ENCODE measurements at places on chromosomes 1 and 21.

- DNase-seq, result no peak
Measured at GRCh38 chr1:201734786-201735185, 94.2 kb upstream of the IPO9 start.

GRCh38 chr21:36425286-36425685 is 40.1 kb downstream of the CHAF1B start:
- no peak for DNase-seq

- DNase-seq, result no peak
Measured at GRCh38 chr1:5297886-5298239, 643.5 kb downstream of the AJAP1 start.

GRCh38 chr1:214467078-214467585 is 84.3 kb downstream of the PTPN14 start:
- DNase-seq, result no peak

DNA sequence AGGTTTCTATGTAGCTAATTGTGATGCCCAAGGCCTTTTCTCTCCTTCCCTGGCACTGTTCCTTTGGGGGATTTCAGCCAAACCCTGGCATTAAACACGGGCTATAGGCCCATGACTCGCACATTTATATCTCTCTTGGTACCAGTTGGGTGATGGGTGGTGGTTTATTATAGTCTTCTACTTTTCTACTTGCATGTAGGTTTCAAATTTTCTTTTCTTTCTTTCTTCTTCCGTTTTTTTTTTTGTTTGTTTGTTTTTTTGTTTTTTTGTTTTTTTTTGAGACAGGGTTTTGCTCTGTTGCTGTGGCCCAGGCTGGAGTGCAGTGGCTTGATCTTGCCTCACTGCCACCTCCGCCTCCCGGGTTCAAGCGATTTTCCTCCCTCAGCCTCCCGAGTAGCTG is 1.1 kb downstream of the IL10RB start:
- DNase-seq, result no peak

DNA sequence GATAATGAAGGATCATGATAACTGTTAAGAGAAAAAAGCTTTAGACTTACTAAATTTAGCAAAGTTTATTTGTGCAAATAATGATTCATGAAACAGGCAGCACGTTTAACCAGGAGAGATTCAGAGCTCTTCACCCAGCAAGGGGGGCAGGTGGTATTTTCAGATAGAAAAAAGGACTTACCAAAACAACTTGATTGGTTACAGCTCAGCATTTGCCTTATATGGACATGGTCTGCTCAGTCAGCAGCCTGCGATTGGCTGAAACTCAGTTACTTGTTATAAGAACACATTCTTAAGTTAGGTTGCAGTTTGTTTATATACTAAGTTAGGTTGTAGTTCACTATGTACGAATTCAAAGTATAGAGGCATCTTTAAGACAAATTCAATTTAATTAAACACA is 165.6 kb downstream of the DUSP10 start:
- no peak for DNase-seq

GRCh38 chr1:162712317-162713029 is 78.0 kb upstream of the HSD17B7 start:
- DNase-seq, result no peak

DNA sequence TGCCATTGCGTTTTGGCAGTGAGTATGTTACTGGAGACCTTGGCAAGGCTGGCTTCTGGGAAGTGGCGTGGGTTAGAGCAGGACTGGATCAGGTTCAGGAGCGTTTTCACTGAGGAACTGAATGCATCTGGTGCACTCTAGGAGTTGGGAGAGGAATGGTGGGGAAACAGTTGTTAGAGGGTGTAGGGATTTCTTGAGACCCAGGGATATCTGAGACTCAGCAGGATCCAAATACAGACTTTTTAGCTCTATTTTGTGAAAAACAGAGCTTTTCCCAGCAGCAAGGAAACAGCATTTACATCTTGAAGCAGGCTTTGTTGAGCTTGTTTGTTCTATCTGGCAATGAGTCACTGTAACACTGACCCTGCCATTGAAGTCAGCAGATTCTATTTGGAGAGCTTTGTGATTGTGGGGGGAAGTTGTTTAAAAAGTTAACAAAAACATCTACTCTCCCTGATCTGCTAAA is 56.9 kb upstream of the NRIP1 start:
- DNase-seq, result no peak

DNA sequence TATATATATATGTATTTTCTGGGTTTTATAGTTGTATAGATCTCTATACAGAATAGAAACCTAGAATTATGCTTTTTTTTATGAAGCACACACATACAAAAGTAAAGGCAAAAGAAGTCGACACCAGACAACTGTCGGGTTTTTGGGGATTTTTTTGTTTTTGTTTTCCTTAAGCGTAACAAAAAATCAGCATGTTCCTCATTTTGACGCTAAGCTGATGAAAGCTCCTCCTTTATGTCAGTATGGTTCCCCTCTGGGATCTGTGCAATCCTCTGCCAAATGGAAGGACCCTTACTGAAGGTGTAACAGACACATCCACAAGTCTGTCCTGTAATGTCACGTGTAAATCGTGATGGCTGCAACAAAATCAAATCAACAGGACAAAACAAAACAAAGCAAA is 226.2 kb downstream of the RHOU start:
- no peak for DNase-seq

DNA sequence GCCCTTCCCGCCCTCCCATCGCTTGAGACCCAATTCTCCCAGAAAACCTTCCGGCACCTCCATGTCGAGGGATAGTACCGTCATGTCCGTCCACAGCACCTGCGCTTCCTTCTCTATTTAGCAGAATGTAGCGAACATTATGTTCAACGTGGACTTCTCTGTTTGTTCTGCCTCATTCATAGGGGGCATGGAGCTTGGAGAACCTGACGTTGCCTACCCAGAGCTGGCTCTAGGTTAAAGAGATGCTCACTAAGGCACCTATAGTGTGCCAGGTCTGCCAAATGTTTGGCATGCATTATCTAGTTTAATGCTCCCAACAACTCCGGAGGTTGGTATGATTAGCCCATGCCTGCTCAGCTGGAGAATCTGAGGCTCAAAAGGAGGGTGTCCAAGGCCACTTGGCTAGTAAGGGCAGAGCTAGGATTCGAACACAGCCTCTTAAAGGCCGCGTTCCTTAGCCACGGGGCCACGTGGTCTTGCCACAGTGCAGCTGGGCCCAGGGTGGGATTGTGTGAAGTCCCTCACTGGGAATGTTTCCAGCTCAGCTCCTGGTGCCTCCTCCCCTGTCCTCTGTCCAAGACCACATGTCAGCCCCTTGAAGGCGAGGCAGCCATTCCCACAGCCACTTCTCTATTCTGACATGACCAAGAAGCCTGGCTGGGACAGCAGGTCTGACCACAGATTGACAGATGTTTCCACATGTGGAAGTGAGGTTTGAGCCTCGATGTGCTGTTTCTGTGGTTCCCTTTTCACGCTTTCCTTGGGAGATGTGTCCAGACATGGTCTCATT is 57.8 kb downstream of the RUNX3 start:
- DNase-seq, result no peak

- no peak for DNase-seq
Measured at GRCh38 chr1:198903203-198903602, 264.4 kb downstream of the PTPRC start.

GRCh38 chr1:119001181-119002027 is 13.3 kb upstream of the TBX15 start:
- no peak for DNase-seq

DNA sequence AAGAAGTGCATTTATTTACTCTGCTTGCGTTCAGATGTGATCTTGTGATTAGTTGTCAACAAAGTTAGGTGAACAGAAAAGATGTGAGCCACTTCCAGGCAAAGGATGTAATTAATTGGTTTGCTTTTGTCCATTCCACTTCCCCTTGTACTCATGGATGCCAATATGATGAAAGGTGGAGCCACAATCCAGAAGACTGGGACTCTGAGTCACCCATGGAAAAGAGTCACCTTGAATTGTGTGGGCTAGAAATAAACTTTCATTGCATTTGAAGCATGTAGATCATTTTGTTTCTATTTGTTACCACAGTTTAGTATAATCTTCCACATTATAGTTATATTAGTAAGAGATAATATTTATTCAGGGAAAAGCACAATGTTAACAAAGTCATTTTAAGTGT is 684.2 kb downstream of the LTN1 start:
- no peak for DNase-seq

DNA sequence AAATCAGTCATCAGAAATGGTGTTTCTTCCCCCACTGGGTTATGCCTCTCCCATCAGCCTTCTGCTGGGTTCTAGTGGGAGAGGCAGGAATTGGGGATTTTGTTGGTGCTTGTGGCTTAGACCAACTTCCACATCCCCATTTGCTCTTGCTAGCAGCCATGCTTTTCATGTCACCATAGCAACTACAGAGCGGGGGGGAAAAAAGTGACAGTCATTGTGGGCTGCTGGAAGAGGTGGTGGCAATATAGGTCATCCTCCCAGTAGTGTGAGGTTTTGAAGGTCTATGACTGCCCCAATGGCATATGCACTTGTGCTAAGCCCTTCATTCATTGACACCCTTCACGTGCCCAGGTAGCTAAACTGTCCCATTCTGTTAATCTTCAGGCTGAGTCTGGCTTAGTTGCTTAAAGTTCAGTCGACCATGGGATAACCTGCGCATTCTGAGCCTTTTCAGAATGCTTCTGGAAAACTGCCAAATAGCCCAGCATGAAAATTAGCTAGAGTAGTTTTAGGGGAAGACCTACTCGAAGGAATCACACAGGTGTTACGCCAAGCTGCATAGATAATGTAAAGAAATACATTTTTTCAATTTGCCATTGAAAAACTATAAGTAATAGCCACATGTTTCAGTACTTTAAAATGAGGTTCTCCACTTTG is 53.7 kb upstream of the ZNF326 start:
- no peak for DNase-seq

GRCh38 chr1:160409486-160409885 is 9.1 kb downstream of the VANGL2 start:
- no peak for DNase-seq

DNA sequence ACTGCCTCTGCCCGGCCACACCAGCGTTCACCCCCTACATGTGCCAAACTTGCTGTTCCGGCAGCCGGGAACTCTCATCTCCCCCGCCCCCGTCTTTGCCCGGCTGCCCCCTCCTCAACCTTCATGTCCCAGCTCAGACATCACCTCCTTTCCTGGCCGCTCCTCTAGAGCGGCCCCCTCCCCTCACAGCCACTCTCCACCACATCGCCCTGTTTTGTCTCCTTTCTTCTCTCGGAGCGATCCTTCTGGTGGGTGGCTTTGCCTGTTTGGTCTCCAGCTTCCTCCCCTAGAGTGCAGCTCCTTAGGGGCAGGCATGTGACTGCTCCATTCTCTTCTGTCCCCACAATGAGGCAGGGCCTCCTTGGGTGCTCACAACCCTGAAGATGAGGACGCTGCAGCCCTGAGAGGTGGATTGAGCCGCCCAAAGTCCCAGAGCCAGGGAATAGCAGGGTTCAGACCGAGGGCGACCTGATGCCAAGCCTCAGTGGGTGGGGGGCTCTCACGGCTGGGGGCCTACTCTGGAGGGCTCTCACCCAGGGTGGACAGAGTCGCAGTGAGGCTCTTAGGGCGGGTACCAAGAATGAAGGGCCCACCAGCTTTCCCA is 44.9 kb upstream of the ECE1 start:
- no peak for DNase-seq

DNA sequence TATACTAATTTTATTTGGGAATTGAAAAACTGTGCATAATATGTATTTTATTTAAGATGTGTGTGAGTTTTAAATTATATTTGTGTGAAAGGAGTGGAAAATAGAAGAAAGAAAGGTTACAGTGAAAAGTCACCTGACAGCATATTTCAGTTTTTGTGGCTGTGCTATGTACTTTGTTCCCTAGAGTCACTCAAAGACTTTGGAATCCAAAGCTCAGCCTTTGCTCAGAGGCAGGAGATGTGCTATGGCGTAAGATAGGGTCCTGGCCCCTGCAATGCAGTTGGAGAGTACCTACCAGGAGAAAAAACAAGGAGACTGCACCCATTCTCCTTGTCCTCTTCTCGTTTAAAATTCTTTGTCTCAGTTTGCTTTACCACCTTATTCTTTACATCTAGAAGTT is 2.9 kb downstream of the CCDC30 start:
- no peak for DNase-seq

- no peak for DNase-seq
Measured at GRCh38 chr1:87642581-87643221, 314.0 kb downstream of the LMO4 start.

DNA sequence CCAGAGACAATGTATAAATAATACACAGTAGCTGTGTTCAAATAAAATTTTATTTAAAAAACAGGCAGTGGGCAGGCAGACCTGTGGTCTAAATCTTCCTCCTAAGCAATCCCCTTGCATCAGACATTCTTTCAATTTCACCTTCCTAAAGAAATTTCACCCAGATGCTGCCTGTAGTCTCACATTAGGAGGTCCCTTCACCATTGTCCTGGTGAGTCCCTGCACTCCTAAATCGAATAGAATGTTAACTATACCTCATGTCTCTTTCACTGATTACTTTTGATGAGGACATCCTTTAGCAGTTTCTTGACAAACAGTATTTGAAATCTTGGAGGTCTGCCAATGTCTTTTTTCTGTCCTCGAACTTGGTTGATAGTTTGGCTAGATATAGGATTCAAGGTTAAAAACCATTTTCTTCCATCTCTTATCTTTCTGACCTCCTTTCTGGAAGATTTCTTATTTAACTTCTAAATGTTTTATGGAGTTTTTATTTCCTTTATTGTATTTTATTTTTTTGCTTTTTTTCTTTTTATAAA is 77.5 kb downstream of the LPGAT1 start:
- no peak for DNase-seq

GRCh38 chr21:32406405-32406804 is 6.1 kb upstream of the EVA1C start:
- DNase-seq, result no peak

DNA sequence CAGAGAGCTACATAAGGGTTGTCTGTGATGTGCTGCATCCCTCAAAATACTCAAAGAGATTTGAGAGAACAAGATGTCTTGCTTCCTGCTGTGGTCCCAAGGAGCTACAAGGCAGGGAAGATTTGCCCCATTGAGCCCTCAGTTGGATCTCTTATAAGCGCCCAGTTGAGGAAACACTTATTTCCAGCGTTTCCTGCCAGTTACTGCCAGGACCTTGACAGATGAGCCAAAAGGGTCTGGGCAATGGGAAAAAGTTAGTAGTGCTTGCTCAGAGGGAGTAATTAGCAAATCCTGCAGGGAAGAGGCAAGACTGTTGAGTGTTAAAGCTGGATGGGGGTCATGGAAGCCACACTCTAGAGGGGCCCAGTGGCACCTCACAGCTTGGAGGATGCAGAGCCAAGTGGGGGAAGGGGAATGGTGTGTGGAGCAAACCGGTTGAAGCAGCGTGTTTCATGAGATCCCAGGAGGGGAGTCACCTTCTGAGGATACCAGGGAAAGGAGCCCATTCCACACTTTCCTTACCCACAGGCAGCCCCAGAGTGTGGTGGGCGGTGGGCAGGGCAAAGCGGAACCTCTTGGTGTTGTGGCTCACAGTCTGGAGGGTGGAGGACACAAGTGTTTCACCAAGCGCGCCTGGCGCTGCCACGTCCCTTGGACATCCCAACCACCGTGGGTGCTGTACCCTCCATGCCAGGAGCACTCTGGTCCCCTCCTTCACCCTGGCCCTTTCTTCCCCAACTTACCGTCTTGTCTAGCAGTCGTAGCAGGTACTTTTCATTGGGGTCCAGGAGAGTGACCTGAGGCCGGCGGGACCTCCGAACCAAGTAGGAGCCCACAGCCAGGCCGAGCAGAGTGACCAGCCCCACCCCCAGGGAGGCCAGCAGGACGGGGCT is 805 bp downstream of the CYB5R1 start:
- no peak for DNase-seq

GRCh38 chr1:67171978-67172377 is 5.7 kb downstream of the IL23R start:
- no peak for DNase-seq
